HepG2 (cell line): ENCODE measurements at places on chromosomes 4 and X. TPM values are rescaled to one million over a fixed set of nuclear protein-coding genes. Genes with fewer than 3 reads are reported as not detected.

SPANXA1 gene
- total RNA-seq = not detected in 2 replicates

- H3K4me3 ChIP-seq = no peak overlapping the region
- H3K36me3 ChIP-seq = no peaks in the 10 kb centered on the region
- H3K27ac ChIP-seq = no peak overlapping the region
- DNase-seq = no peak
- H3K27me3 ChIP-seq = peaks cover 4% of the 10 kb centered on the region
Observed at GRCh38 chr4:6408263-6408662, 64.2 kb downstream of the PPP2R2C start.

GRCh38 chr4:180084561-180084960, 2158.6 kb upstream of the TENM3 start:
- no peaks in the 10 kb centered on the region for H3K36me3 ChIP-seq
- no peaks in the 10 kb centered on the region for H3K4me1 ChIP-seq
- no peak overlapping the region for H3K27ac ChIP-seq
- DNase-seq = no peak
- H3K4me3 ChIP-seq = no peak overlapping the region
- H3K27me3 ChIP-seq = no peaks in the 10 kb centered on the region

- peak; percentile 34 for DNase-seq
- peak overlapping the region; percentile 91 for H3K27ac ChIP-seq
- H3K4me3 ChIP-seq = no peak overlapping the region
- H3K36me3 ChIP-seq = no peaks in the 10 kb centered on the region
- H3K4me1 ChIP-seq = peaks cover 100% of the 10 kb centered on the region
Observed at GRCh38 chr4:3826247-3827172, 60.3 kb downstream of the ADRA2C start.
